ENCODE measurements at places on chromosomes 3 and 15. TPM values are rescaled to one million over a fixed set of nuclear protein-coding genes. Genes with fewer than 3 reads are reported as not detected.

DNA sequence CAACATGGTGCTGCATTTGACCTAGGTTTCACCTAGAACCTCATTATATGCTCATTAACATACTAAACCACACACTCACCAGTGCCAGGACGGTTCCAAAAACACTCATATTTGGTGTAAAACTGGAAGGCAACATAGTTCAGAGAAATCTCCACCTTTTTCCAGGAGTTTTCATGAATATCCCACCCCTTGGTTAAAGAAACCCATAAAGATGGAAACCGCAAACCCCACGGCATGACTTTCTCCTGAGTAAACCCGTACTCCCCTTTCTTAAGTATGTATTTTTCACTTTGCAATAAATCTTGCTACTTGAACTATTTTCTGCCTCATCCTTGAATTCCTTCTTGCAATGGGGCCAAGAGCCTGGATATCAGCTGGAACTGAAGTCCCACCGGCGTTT lies 379.3 kb downstream of the MAGI1 start:
- no peaks in the 10 kb centered on the region for H3K36me3 ChIP-seq
- H3K27ac ChIP-seq = no peak overlapping the region
- H3K4me3 ChIP-seq = no peak overlapping the region
- H3K27me3 ChIP-seq = no peaks in the 10 kb centered on the region

- H3K36me3 ChIP-seq = no peaks in the 10 kb centered on the region
- DNase-seq = no peak
- no peak overlapping the region for H3K4me3 ChIP-seq
Observed at GRCh38 chr3:26840272-26840870, 217.8 kb downstream of the LRRC3B start.

GRCh38 chr15:88954431-88955277 lies 41.5 kb upstream of the MFGE8 start:
- no peaks in the 10 kb centered on the region for H3K36me3 ChIP-seq
- peaks cover 2% of the 10 kb centered on the region for H3K27me3 ChIP-seq
- DNase-seq = no peak

LRRN1 gene
- 1.7 TPM for total RNA-seq

SMAD6 gene
- total RNA-seq = 0.97 TPM

DNA sequence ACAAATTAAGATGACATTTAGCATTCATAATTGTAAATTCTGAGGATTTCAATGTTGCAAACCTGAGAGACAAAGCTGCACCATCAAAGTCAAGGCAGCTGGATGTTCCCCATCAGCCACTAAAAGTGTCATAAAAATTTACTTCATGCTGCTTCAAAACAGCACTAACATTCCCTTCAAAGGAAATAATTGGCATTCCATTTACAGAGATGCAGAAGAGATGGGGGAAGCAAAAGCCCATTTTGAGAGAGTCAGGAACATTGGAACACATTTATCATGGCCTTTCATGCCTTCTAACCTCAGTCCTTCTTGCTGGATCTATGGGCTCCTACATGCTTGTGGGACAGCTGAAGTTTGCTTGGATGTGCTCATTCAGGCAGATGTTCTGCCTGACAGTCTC lies 6.4 kb upstream of the TMEM158 start:
- H3K27me3 ChIP-seq = peaks cover 40% of the 10 kb centered on the region
- no peak for DNase-seq
- no peak overlapping the region for H3K4me3 ChIP-seq
- no peak overlapping the region for H3K27ac ChIP-seq
- no peaks in the 10 kb centered on the region for H3K36me3 ChIP-seq

VEPH1 gene
- total RNA-seq = not detected

SRGAP3 gene
- total RNA-seq = 5.9 TPM

CCR3 gene
- total RNA-seq = 0.37 TPM

DNA sequence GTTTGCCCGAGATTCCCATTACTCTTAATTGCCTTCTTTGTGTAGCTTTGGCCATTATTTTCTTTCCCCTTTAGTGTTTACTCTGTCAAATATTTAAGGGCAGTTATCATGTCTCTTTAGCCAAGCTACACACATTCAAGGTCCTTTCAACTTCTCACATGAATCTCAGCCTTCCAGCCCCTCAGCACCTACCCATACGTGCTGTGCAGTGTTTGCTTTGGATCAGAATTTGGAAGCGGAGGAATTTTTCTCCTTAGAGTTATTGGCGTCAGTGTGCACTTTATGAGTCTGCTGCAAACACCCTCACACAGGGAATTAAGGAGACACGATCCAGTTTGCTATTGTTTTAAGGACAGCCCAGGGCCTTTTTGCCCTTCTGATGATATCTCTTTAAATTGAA lies 231.6 kb downstream of the CACNA2D3 start:
- no peak for DNase-seq
- no peak overlapping the region for H3K4me3 ChIP-seq
- H3K4me1 ChIP-seq = no peaks in the 10 kb centered on the region
- no peaks in the 10 kb centered on the region for H3K27me3 ChIP-seq
- H3K27ac ChIP-seq = no peak overlapping the region

SERPINI1 gene
- total RNA-seq = 1.7 TPM

DNA sequence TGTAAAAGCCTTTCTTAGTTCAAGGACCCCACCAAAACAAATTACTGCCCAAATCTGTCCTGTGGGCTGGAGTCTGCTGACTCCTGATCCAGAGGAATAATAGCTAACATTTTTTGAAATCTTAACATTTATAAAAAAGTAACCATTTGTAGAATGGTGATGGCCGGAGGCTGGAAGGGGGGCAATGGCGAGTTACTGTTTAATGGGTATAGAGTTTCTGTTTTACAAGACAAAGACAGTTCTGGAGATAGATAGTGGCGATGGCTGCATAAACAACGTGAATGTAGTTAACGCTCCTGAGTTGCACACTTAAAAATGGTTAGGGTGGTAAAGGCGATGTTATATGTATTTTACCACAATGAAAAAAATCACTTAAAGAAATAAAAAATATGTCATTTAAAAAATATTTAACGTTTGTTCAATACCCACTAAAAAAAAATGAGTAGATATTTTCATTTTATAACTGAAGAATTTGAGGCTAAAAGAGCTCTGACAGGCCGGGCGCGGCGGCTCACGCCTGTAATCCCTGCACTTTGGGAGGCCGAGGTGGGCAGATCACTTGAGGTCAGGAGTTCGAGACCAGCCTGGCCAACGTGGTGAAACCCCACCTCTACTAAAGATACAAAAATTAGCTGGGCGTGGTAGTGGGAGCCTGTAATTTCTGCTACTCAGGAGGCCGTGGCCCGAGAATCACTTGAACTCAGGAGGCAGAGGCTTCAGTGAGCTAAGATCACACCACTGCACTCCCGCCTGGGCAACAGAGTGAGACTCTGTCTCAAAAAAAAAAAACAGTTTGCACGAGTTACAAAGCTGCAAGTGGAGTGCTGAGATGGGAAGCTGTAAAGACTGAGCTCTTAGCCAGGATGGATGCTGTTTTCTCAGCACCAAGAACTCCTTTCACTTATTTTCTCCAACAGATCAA lies 37.6 kb downstream of the IGF2BP2 start:
- no peaks in the 10 kb centered on the region for H3K36me3 ChIP-seq
- no peaks in the 10 kb centered on the region for H3K4me1 ChIP-seq
- H3K4me3 ChIP-seq = no peak overlapping the region
- H3K27me3 ChIP-seq = peaks cover 6% of the 10 kb centered on the region
- H3K27ac ChIP-seq = no peak overlapping the region

DNA sequence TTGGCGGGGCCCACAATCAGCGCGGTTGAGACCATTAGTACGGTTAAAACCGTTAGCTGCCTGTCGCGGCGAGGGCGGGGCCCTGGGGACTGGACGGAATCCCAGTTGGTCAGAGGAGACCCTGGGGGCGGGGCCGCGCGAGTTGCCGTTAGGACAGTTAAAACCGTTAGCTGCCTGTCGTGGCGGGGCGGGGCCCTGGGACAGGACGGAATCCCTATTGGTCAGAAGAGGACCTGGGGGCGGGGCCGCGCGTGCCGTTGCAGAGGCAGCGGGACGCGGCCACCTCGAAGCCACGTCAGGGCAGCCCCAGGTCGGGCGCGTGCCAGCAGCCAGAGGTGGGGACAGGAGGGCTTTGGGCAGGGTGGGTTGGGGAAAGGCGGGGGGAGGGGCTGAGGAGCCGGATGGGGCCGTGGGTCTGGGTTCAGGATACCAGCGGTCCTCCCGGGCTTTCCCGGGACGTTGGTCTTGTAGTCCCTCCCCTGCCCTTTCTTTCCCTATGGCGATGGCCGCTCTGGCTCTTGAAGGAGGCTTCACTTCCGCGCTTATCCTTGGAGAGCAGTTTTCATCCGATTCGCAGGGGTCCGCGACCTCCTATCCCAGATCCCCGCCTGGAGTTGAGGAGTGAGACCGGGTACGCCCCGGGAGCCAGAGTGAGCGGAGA lies 28.0 kb downstream of the KLHDC8B start:
- H3K27ac ChIP-seq = no peak overlapping the region
- no peaks in the 10 kb centered on the region for H3K4me1 ChIP-seq
- H3K4me3 ChIP-seq = no peak overlapping the region
- peaks cover 4% of the 10 kb centered on the region for H3K27me3 ChIP-seq
- no peaks in the 10 kb centered on the region for H3K36me3 ChIP-seq

GRCh38 chr15:81239190-81239589 lies 42.5 kb downstream of the IL16 start:
- H3K27me3 ChIP-seq = peaks cover 3% of the 10 kb centered on the region
- no peaks in the 10 kb centered on the region for H3K36me3 ChIP-seq
- DNase-seq = no peak
- H3K27ac ChIP-seq = no peak overlapping the region
- peaks cover 6% of the 10 kb centered on the region for H3K4me1 ChIP-seq
- H3K4me3 ChIP-seq = no peak overlapping the region

CMSS1 gene
- 42.6 TPM for total RNA-seq

ZNF385D gene
- not detected for total RNA-seq

ISLR gene
- not detected for total RNA-seq

DNA sequence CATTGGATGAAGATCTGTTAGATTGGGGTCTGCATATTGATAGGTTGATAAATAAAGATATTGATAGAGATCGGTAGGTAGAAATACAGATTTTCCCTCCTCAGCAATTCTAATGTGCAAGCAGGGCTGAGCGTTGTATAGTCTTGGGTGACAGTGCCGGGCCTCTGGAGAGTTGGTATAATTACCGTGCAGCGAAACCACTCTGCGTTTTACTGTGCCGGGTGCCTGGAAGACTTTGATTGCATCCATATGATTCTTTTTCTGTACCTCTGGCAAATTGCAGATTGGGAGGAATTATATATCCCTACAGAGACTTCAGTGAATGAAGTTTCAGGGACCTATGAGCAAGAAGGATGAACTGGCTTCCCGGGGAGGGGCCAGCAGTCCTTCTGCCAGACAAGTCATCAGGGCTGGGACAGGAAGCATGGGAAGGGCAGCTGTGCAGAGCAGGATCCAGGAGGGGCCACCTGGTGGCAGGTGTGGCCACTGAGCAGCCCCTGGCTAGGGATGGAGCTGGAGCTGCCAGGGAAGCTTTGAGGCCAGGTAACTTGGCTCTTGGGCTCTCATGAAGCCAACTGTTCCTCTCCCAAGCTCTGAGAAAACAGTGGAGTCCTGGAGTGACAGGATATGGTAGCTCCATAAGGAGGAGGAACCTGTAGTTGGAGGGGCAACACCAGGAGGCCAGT lies 132.5 kb downstream of the APBA2 start:
- no peak overlapping the region for H3K27ac ChIP-seq
- peaks cover 1% of the 10 kb centered on the region for H3K36me3 ChIP-seq
- peaks cover 15% of the 10 kb centered on the region for H3K4me1 ChIP-seq

- no peak overlapping the region for H3K4me3 ChIP-seq
- H3K4me1 ChIP-seq = no peaks in the 10 kb centered on the region
- peaks cover 54% of the 10 kb centered on the region for H3K27me3 ChIP-seq
- no peaks in the 10 kb centered on the region for H3K36me3 ChIP-seq
- DNase-seq = no peak
- H3K27ac ChIP-seq = no peak overlapping the region
Observed at GRCh38 chr3:48388966-48389365, 16.9 kb downstream of the FBXW12 start.

CLDN1 gene
- total RNA-seq = not detected

DNA sequence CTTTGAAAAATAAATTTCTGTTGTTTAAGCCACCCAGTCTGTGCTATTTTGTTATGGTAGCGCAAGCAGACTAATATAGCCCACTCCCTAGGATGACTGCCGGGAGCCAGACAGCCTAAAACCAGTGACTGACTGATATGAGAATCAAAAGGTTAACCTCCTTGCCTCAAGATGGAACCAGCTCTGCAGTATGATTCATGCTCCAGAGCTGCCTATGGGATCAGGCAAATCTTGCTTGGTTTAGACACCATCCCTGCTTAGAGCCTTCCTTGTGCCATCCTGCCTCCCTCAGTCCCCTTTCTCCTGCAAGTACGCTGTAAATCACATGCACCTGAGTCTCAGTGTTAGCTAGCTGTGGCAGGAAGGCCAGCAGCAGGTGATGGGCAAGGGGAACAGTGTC lies 39.3 kb downstream of the TRANK1 start:
- peaks cover 63% of the 10 kb centered on the region for H3K4me1 ChIP-seq
- peaks cover 50% of the 10 kb centered on the region for H3K36me3 ChIP-seq
- DNase-seq = no peak
- peak overlapping the region; percentile 5 for H3K4me3 ChIP-seq

GRCh38 chr3:125058529-125058928 lies 2.7 kb upstream of the HEG1 start:
- no peak overlapping the region for H3K4me3 ChIP-seq
- DNase-seq = no peak
- H3K27me3 ChIP-seq = peaks cover 33% of the 10 kb centered on the region

GRCh38 chr15:74202452-74203401 lies at the start of gene STRA6:
Gene STRA6 (minus strand): TSS chr15:74202787. CDS start chr15:74202267, 520 bp downstream.
- peaks cover 4% of the 10 kb centered on the region for H3K27me3 ChIP-seq
- DNase-seq = no peak
- no peaks in the 10 kb centered on the region for H3K36me3 ChIP-seq
- no peak within 1 kb of the TSS for H3K27ac ChIP-seq
- H3K4me3 ChIP-seq = no peak within 1 kb of the TSS

POU1F1 gene
- total RNA-seq = not detected

GRCh38 chr3:40805456-40805855 lies 280.7 kb downstream of the ZNF621 start:
- H3K4me3 ChIP-seq = no peak overlapping the region
- no peaks in the 10 kb centered on the region for H3K4me1 ChIP-seq
- no peak overlapping the region for H3K27ac ChIP-seq
- no peaks in the 10 kb centered on the region for H3K36me3 ChIP-seq
- DNase-seq = no peak

GRCh38 chr3:30914696-30915095 lies 20.2 kb upstream of the GADL1 start:
- no peak for DNase-seq
- no peaks in the 10 kb centered on the region for H3K4me1 ChIP-seq
- no peaks in the 10 kb centered on the region for H3K36me3 ChIP-seq
- no peaks in the 10 kb centered on the region for H3K27me3 ChIP-seq
- H3K27ac ChIP-seq = no peak overlapping the region

SCAANT1 gene
- not detected for total RNA-seq

GRCh38 chr3:72505539-72506405 lies 342.5 kb downstream of the SHQ1 start:
- H3K4me1 ChIP-seq = no peaks in the 10 kb centered on the region
- no peak overlapping the region for H3K27ac ChIP-seq
- no peaks in the 10 kb centered on the region for H3K36me3 ChIP-seq
- DNase-seq = no peak

DNA sequence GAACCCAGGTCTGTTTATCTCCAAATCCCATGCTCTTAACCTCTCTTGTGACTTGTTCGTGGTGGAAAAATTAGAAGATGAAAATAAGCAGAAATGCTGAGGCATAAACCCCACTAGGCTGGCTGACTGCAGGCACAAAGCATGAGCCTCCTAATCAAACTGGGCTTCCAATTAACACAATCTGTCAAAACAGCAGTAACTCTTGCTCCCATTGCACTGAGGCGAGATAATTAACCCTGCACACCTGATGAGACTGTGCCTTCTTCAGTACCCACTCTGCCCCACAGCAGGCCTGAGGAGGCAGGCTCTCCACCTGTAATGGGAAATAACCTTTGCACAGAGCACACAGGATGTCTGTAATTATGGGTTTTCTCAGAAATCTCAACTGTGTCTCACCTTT lies 284.4 kb upstream of the WNT5A start:
- no peak overlapping the region for H3K27ac ChIP-seq
- no peak for DNase-seq
- H3K4me3 ChIP-seq = no peak overlapping the region
- H3K4me1 ChIP-seq = no peaks in the 10 kb centered on the region
- no peaks in the 10 kb centered on the region for H3K36me3 ChIP-seq
